Skin of body (tissue), 3 donors: ENCODE measurements at places on chromosomes 13 and 19. TPM values are rescaled to one million over a fixed set of nuclear protein-coding genes. Genes with fewer than 3 reads are reported as not detected.

The NCR1 gene
- total RNA-seq, result 0.30 TPM

The MIDN gene
- total RNA-seq, result 19.7 TPM

The NLRP12 gene
- 0.99 TPM for total RNA-seq

The PPP1R12C gene
- 34.0 TPM for total RNA-seq

The TEKTIP1 gene
- total RNA-seq, result not detected

The RNF225 gene
- 0.99 TPM for total RNA-seq

The MYH14 gene
- 38.4 TPM for total RNA-seq

The DLL3 gene
- 0.20 TPM for total RNA-seq

The ERICH4 gene
- total RNA-seq, result not detected

The WTIP gene
- total RNA-seq, result 14.4 TPM

The ZNF177 gene
- total RNA-seq, result 4.4 TPM

The ZNF90 gene
- 7.5 TPM for total RNA-seq

The SPRY2 gene
- 22.0 TPM for total RNA-seq

The CFAP97D2 gene
- total RNA-seq, result not detected

The SIGLEC10 gene
- 1.7 TPM for total RNA-seq

The OR10H3 gene
- total RNA-seq, result not detected

The URAD gene
- not detected for total RNA-seq

The ZNF492 gene
- 1.6 TPM for total RNA-seq

The CCL25 gene
- total RNA-seq, result 0.39 TPM

The F2RL3 gene
- total RNA-seq, result 0.49 TPM

The MTUS2 gene
- 1.2 TPM for total RNA-seq

The ZNF534 gene
- 0.20 TPM for total RNA-seq

The FXYD3 gene
- total RNA-seq, result 75.0 TPM

The METTL21C gene
- total RNA-seq, result 3.0 TPM

The OVOL3 gene
- total RNA-seq, result not detected

The DHDH gene
- not detected for total RNA-seq

The VAV1 gene
- total RNA-seq, result 4.7 TPM

The UBE2L5 gene
- total RNA-seq, result 0.99 TPM

The ZNF541 gene
- total RNA-seq, result 0.10 TPM

The TEX29 gene
- 0.49 TPM for total RNA-seq

The CDC16 gene
- total RNA-seq, result 71.2 TPM

The CASP14 gene
- 29.3 TPM for total RNA-seq

The KLK15 gene
- total RNA-seq, result not detected

The SIGLECL1 gene
- total RNA-seq, result not detected
